ENCODE measurements at places on chromosomes 7 and 10.

- DNase-seq: no peak
These were observed 826 bp downstream of the GIMAP7 start for GRCh38 chr7:150515248-150516147.

DNA sequence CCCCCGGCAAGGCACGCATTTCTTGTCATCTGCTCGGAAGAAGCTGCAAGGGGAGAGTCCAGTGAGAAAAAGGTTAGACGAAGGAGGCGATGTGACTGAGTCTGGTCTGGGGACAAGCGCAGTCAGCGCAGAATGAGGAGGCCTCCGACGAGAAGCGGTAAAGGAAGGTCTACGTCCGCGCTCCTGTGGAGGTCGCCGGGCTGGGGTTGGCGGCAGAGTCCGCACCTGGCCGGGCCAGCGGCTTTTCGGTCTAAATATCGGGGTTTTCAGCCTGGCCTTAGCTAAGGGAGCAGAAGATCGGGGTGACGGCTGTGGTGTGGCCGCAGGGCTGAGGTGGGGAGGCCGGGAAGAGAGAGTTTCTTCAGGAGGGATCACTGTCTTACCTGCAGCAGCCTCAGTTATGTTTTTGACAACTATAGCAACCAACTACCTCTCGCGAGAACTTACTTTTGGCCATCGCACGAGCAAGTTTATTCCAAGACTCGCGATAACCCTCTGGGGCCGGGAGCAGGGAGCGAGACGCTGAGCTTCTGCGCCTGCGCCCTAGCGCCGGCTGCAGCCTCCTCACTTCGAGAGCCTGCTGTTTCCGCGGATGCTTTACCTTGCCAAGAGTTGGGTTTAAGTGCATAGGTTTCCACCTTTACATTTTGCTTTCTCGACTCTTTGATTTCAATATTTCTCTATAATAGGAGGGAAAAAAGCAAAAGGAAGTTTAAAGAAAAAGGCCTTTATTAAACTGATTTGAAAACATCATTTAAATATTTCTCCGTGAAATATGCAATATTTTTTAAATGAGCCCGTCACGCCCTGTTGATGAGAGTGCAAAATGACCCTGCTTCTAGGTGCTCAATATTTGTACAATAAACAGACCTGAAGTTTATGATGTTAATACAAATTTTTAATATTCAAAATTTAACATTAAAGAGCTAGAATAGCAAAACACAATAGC, at the start of gene CFAP70:
Gene CFAP70, minus strand, starts transcription at position 534 of the 949 bp plus-strand sequence. CDS start 4,068 bp downstream, outside the sequence.
- DNase-seq: peak; percentile 97

DNA sequence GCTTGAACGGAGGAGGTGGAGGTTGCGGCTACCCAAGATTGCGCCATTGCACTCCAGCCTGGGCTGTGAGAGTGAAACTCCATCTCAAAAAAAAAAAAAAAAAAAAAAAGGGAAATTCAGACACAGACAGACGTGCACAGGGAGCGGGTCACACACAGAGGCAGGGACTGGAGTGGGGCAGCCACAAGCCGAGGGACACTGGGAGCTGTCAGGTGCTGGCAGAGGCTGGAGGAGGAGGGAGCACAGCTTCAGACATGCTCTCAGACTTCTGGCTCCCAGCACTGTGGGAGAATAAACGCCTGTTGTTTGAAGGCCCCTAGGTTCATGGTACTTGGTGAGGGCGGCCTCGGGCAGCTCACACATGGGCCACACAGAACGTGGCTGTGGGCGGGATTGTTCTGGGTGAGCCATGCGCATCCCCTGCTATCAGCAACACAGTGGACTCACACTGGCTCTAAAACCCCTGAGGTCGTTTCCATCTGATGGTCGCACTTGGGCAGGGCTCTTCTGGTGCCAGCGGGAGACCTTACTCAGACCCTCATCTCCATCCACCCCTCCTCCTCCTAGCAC, 375.9 kb downstream of the DNAJB6 start:
- no peak for DNase-seq

DNA sequence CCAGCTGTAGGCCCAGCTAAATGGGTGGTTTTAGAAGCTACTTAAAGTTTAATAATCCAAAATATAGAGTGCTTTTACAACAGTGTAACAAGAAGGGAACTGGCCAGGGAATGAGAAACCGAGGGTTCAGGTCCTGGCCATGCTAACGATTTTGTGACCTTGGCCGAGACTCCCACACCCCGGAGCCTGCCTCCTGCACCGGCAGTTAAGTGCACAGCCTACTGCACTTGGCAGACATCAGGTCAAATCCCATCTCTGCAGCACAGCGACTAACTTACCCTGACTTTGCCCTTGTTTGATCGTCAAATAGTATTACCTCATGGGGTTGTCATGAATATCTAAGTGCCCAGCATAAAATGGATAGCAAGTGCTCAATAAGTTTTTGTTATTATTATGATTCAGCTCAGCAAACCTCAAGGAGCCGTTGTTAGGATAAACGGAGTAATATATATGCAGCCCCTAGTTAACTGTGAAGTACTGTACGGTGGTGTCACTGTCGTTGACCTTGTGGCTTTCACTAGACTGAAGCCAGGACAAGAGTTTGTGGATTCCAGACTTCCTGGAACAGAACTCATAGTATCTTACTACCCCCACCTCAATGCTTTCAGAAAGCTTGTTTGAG, 35.5 kb downstream of the LYZL1 start:
- no peak for DNase-seq

GRCh38 chr7:138784692-138785091, 13.1 kb upstream of the TMEM213 start:
- DNase-seq: no peak

- no peak for DNase-seq
These were observed 298.7 kb downstream of the ZEB1 start for GRCh38 chr10:31617757-31618156.

DNA sequence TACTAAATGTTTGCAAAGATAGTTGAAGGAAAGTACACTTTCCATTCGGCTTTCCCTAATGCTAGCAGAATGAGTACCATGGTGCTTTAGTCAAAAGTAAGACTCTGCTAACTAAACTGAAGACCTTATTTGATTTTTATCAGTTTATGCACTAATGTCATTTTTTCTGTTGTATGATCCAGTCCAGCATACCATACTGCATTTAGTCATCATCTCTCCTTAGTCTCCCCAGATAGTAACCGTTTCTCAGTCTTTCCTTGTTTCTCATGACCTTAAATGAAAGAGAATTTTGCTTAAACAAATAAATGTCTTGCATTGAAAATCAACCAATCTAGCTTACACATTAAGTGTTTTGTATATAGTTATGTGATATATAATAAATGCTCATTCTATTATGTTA, 529.5 kb upstream of the SEMA3D start:
- no peak for DNase-seq

Measured in CD4-positive, alpha-beta T cell treated with Interferon alpha-2 for 1 hour (primary cell).